ENCODE measurements at places on chromosomes 5 and 9.

- no peak for DNase-seq
These were observed 61.4 kb downstream of the FBXW11 start for GRCh38 chr5:171945066-171945465.

- no peak for DNase-seq
These were observed 37.8 kb upstream of the ARRDC3 start for GRCh38 chr5:91420879-91421278.

GRCh38 chr5:134547066-134547465 is 21.6 kb downstream of the JADE2 start:
- DNase-seq: no peak

- DNase-seq: no peak
These were observed 95.0 kb downstream of the ZCCHC7 start for GRCh38 chr9:37215381-37215780.

GRCh38 chr5:17340379-17340778 is 122.9 kb downstream of the BASP1 start:
- no peak for DNase-seq

DNA sequence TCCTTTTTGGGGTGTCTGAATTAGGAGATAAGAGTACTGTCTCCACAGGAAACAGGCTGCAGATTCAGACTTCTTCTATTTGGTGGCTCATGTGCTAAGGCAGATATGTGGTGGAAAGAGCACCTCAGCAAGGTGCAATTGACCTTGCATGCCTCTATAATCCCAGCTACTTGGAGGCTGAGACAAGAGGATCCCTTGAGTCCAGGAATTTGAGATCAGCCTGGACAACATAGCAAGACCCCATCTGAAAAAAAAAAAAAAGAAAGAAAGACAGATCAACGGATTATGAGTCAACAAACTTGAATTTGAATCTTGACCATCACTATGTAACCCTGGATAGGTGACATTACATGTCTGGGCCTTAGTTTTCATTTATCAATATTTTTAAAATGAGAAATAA is 44.4 kb downstream of the RFK start:
- DNase-seq: no peak

DNA sequence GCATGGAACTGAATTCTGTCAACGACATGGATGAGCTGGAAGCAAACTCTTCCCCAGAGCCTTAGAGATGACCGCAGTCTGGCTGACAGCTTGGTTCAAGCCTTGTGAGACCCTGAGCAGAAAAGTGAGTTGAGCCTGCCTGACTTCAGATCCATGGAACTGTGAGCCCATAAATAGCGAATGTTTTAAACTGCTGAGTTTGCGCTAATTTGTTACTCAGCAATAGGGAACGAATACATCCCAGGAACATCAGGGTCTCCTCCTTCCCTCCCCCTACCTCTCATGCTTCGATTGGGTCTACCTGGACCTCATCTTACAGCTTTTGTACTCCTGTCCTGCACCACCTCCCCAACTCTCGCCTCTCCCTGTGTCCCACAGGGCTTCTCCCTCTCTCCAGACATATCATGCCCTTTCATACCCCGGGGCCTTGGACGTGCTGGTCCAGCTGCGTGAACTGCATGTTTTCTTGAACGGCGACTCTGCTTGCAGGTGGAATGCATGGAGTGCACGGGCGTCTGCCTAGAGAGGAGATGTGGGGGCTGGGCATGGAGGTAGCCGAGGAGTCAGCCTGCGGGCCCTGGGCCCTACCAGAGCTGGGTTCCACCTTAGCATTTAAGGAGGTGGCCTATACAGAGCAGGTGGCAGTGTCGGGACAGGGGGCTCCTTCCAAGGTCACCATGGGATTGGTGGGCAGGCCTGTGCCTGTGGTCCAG is 7.9 kb downstream of the GADD45G start:
- DNase-seq: no peak
